NCI-H1105 treated with DMSO at 0.1 percent for 48 hours (cell line): ENCODE measurements at places on chromosomes 13 and 19.

DNA sequence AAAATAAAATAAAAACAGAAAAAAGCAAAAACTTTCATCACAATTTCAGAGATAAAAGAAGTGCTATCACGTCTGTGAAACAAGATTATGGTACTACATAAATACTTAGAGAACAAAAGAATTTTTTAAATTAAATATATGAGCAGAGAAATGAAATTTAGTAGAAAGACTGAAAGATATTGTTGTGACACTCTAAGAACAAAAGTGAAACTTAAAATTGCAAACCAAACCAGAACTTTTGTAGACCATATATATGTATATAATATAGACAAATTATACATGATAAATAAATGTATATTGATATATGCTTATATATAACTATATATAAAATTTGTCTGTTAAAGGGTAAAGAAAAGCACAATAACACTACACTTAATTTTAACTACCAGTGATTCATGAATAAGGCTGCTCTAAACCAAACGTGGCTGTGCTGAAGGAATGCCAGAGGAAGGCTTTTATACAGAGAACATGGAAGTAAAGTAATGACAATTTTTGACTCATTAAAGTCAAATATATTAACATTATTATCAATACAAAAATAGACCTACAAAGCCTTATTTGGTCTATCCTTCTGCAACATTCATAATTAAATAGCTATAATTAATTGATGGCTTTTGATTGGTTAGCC, 1516.7 kb upstream of the PCDH20 start:
- DNase-seq: no peak

DNA sequence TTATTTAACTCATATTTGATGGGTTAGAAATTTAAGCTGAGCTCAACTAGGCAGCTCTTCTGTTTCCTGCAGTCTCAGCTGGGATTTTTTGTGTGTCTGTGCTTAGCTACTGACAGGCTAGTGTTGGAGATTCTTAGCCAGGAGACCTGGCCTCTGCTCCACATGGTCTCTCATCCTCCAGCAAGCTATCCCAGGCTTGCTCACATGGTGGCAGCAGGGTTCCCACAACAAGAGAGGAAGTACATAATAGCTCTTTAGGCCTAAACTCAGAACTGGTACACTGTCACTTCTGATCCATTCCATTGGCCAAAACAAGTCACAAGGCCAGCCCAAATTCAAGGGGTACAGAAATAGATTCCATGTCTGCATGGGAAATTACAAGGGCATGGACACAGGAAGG, 406.2 kb downstream of the SUCLA2 start:
- DNase-seq: no peak

DNA sequence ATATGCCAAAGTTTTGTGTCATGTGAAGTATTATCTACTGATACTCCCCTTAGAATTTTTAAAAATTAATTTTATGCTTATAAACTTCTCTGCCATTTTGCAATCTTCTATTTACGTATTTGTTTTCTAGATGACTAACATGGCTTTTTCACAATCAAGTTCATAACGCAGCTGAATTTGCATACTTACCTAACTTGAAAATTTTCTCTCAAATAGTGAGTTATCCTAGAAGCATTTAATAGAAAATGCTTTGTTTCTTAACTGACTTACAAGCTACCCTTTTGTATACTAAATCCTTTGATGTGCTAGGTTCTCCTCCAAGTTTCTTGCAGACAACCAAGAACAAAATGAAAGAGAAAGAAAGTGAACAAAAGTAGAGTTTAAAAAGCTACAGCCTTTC, 683.5 kb downstream of the LIG4 start:
- DNase-seq: no peak

GRCh38 chr13:37241786-37242185, 136.3 kb upstream of the CSNK1A1L start:
- no peak for DNase-seq

DNA sequence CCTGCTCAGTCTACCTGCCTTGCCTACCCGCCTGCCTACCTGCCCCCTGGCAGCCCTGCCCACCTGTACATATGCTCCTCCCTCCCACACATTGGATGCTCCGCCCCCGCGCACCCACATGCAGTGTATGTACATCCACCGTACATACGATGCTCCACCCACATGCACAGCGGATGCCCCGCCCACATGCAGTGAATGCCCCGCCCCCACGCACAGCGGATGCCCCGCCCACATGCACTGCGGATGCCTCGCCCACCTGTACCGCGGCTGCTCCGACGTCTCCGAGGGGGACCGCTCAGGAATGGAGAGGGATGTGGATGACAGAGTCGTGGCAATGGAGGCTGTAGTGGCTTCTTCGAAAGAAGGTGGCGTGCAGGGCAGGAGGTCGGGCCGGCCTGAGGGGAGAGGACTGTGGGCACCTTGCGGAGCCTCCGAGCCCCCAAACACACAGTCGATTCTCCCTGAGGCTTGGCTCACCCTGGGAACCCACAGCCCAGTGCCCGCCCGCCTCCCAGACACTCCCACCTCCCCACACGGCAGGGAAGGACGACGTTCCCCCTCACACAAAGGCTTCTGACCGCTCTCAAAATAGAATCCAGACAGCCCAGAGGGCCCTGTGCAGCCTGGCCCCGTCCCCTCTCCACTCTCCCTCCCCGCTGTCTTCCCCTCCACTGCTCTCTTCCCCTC, 16.5 kb upstream of the CACTIN start:
- no peak for DNase-seq

- no peak for DNase-seq
Measured at GRCh38 chr19:13644645-13645044, 119.7 kb upstream of the MRI1 start.

DNA sequence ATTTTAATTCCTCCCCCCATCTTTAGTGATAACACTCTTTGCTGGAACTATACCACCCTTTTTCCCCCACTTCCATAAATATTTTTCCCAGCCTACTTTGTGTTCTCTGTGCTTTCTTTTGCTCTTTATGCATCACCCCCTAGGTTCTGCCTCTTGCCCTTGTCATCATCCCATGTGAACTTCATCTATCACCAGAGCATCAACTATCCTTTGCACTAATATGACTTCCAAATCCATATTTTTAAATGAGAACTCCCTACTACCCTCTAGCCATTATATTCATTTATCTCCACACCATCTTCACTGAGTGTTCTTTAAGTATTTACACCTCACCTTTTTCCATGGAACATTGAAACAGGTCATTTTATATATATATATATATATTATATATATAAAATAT, 452.7 kb downstream of the FOXO1 start:
- no peak for DNase-seq

DNA sequence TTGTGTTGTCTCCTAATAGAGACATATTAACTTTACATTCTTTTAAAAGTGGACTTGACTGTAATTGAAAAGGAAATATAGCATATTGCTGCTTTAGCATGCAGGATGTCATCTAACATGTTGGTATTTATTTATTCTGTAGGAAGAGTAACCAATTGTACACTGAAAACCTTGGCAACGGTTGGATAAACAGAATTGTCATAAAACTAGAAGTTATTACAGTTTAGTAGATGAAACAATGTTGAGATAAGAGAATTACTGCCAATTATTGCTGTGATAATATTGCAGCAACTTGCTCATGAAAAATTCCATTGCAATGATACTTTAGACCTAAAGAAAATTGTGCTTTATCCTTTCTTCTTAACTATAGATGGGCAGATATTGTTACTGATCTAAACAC, 7.6 kb upstream of the ERCC5 start:
- DNase-seq: no peak

DNA sequence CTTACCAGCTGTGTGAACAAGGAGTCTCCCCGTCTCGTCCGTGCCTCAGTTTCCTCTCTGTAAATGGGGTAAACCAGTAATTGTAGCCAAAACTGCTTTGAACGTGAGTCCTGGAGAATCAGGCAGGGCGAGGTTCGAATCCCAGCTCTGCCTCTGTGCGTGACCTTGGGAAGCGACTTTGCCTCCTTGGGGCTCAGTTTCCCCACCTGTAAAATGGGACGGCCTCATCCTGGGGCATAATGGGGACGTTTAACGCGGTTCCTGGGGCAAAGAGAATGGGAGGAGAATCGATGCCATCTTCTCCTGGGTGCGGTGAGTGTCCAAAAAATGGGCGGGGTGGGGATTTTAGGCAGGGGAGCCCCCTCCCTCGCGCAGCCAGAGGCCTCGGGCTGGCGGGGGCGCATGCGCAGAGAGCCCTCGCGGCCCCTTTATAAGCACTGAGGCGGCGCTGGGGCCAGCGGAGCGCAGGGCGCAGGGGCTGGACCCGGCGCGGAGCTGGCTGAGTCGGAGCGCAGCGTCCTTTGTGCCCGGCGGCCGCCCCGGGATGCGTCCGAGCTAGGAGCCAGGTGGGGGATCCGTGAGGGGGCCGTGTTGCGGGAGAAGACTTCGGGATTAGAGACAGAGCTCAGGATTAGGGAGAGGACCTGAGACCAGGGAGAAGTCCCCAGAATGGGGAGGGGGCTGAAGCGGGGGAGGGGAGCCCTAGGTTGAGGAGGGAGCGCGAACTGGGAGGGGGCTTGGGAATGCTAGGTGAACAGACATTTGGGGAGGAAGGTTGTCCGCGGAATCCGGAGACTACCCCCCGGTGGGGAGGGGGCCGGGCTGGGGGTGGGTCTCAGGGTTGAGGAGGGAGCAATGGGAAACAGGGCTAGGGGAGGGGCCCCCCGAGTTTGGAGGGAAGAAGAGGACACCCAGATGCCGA, at the start of gene NCAN:
TSS of gene NCAN (plus strand) at position 460 of the 922 bp plus-strand sequence. CDS start 4,996 bp downstream, outside the sequence.
- DNase-seq: peak; percentile 14

GRCh38 chr13:92510416-92510815, 716.2 kb upstream of the GPC6 start:
- no peak for DNase-seq

- no peak for DNase-seq
Measured at GRCh38 chr13:99008577-99008976, 30.7 kb upstream of the DOCK9 start.

DNA sequence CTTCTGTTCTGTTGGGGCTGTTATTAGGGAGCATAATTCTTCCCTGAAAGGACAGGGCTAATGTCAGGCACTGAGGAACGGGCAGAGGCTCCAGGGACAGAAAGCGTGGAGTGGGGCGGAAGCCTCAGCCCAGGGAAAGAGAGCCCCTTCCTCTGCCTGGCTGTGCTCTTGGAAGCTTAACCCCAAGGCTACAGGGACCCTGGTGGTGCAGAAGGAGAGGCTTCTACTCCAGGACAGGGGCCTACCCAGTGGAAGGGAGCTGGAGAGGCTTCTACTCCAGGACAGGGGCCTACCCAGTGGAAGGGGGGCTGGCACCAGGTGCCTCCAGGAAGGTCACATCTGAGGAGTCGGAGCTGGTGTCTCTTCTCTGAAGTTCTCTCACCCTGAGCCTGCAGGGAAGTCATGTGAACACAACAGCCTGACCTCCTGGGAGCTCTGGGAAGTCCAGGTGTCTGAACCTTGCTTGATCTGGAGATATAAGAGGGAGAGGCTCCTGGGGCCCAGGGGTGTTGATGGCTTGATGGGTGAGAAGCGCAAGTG, 159.5 kb upstream of the SOX1 start:
- DNase-seq: no peak
